ENCODE measurements at places on chromosomes 6 and 20.

DNA sequence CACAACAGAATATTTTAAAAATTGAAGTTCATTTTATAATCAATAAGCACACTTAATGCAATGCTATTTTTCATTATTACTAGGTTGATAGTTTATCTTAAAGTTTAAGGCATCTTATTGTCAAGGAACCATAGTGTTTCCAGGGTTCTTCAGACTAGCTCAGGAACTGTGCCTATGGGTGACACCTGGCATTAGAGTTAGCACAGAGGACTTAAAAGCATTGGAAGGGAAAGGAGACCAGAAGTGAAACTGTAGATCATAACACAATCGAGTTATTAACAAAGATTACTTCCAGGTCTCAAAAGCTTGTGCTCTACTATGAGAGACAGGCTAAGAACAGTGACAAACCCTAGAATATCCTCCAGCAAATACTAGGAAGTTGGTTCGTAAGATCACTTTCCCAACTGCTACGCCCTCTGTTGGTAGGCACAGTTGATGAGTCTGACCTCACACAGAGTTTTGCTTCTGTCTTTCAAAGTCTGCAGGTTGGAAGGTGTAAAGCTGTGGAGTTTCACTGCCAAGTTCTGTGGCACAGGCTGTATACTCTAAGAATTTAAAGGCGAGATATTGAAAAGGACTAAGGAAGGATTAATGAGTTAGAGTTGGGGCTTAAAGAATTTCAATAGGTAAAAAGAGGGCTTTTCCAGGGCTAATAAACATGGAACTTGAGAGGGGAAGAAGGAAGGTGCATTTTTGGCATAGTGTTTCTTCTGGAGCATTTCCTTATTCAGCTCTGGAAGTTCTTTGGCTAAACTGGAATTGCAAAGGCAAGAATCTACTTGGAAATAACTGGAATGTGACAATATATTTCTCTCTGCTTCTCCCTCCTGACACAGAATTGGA is 531.3 kb upstream of the JAG1 start:
- DNase-seq: peak; percentile 85

DNA sequence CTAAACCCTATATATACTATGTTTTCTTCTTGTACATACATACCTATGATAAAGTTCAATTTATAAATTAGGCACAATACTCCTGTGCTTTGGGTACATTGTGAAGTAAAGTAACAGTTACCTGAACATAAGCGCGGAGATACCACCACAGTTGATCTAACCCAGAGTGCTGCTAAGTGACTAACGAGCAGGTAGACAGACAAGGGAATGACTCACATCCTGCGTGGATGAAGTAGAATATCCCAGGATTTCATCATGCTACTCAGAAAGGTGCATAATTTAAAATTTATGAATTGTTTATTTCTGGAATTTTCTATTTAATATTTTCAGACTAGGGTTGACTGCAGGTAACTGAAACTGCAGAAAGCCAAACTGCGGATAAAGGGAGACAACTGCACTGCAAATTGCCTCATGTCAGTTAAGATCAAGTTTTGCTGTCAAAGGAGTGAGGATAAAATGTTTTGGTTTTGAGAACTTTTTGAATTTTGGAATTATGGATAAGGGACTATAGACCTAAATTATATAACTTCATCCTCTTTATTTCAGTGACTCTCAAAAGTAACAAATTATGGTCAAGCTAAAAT is 14.4 kb downstream of the MKKS start:
- DNase-seq: peak; percentile 37

DNA sequence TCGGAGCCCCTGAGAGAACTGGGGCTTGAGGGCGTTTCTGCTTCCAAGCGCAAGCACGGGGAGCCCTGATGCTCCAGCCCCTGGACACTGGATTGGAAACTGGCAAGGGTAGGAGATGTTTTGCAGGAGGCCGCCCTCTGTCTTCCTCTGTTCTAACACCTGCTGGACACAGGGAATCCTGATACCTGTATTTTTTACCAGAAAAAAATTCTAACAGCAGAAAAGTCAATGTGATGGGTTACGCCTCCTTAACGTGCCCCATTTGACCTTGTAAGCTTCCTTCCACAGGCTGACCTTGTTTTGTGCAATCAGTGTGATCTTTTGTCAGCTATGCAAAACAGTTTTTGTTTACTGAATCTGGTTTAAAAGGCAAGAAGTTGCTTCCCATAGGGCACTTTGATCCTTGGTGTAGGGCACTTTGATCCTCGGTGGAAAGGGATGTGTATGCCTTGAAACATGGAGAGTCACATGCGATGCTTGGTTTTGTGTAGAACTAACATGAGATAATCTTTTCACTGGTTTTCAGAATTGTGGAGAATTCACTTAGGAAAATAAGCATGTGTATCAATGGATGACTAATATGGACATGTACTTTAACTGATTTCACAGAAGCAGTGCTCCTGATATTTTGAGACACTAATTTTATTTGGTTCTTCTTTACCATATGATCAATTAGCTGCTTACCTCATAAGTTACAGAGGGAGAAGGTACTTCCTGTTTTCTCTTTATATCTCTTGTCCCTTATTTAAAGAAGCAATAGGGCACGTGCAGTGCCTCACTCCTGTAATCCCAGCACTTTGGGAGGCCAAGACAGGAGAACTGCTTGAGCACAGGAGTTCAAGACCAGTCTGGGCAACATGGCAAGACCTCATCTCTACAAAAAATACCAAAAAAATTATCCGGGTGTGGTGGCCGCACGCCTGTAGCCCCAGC is 59.9 kb upstream of the MAP3K4 start:
- no peak for DNase-seq

DNA sequence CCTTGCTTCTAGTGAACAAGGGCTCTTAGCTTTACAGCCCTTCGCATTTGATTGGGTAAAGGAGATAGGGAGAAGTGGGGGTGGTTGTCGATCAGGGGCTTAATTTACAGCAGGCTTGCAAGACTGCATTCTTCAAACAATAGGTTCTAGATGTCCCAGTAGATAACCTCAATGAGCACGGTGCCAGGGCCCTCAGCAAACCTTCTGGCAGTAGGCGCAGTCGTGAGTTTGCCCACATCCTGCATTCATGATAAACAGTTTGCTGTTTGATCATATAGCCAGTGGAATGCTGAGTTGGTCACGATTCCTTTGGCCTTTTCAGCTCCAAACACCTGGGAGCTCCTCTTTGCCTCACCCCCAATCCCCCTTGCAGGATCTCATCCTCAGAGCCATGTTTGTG is 27.5 kb downstream of the SUN5 start:
- DNase-seq: no peak

DNA sequence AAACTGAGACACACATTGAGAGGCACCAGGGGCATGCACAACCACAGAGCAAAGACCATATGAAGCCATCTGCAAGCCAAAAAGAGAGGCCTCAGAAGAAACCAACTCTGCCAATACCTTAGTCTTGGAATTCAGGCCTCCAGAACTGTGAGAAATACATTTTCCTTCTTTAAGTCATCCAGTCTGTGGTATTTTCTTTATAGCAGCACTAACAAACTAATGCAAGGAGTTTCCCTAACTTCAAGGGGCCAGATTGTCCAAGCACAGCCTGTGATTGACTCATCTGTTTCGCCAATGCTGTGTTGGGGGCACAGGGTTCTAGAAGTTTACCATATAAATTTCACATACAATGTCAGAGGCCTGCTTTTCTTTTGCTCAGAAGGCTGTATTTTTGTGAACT is 364.6 kb downstream of the GJA1 start:
- no peak for DNase-seq

DNA sequence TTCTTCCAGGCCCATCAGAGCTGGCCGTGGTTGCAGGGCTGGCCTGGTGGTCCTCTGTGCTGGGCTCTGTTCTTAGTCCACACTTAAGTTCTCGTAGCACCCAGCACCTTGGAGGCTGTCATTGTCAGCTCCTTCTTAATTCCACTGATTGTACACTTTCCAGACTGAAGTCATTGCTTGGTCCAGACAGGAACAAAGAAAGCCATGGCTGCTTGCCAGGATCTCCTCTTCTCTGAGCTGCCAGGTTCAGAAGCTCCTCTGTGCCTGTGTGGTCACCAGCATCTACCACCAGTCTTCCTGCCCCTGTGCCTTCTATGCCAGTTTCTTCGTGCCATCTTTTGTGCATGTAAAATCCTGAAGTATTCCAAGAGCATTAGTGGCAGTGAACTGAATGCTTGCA is 39.5 kb upstream of the PCMTD2 start:
- DNase-seq: peak; percentile 44

DNA sequence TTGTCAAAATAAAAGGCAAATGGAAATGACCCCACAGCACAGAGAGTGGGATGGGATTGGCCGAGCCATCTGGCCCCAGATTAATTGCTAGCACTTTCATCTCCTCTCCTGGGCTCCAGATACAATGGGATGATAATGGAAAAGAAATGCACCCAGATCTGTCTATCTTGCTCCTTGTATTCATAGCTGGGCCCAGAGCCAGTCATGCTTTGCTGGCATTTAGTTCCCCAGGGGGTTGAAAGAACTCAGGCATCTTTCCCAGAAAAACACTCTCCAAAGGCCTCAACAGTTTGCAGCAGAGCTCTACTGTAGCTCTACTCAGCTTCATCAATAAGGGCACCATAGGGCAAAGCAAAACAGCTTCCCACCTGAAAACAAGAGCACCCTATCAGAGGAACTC is 116.0 kb upstream of the FOXA2 start:
- no peak for DNase-seq

- peak; percentile 5 for DNase-seq
Observed at GRCh38 chr6:34926655-34927054, 37.6 kb downstream of the ANKS1A start.

DNA sequence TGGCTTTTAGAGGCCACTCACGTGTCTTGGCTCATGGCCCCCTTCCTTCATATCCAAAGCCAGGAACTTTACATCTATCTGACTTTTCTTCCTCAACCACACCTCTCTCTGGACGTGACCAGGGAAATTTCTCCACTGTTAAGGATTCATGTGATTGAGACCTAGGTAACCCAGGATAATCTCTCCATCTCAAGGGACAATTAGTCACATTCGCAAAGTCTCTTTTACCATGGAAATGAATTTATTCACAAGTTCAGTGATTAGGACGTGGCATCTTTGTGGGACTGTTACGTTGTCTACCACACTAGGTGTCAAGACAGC is 227.5 kb upstream of the RAB32 start:
- DNase-seq: no peak

GRCh38 chr6:69294407-69294806 is 502.4 kb downstream of the LMBRD1 start:
- no peak for DNase-seq

- peak; percentile 62 for DNase-seq
Observed at GRCh38 chr6:139882977-139883728, 508.7 kb upstream of the CITED2 start.

GRCh38 chr6:52887910-52888524 is 21.5 kb downstream of the GSTA3 start:
- no peak for DNase-seq

GRCh38 chr6:57207872-57208271 is 14.2 kb downstream of the RAB23 start:
- no peak for DNase-seq

- no peak for DNase-seq
Observed at GRCh38 chr20:59845472-59845871, 88.0 kb downstream of the SYCP2 start.

DNA sequence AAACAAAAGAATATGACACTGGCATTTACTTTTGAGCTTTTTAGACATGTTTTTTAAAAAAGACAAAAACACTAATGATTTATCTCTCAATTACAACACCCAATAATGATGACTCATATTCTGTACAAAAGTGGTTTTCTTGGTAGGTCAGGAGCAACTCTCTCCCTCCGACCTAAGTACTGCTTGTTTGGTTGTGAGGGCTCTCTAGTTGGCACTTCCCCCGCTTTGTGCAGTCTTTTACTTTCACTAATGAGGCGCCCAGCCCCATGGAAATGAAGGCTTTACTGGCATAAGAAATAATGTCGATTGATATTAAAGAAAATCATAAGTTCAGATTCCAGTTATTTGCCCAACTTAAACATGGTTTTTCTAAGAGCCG is 1.3 kb downstream of the KPNA5 start:
- peak; percentile 30 for DNase-seq

DNA sequence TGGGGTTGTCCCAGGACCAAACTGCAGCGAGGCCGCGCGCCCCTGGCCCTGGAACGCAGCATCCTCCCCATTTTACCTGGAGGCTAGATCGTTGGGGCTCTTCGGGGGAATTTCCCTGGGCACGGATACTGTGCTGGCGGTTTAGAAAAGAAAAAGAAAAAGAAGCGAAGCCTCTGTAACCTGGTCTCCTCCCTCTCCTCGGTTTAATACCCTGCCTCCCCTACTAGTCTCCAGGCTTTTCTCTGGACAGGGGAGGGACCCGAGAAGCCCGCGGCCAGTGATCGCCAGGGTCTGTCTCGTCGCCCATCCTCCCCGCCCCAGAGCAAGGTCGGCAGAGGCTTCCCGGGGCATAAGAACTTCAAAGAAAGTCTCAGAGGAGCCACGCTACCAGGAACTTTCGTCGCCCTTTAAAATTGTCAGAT is 6.1 kb upstream of the LAMP5 start:
- no peak for DNase-seq

- no peak for DNase-seq
Observed at GRCh38 chr20:46307999-46308257, 370 bp downstream of the CDH22 start.

DNA sequence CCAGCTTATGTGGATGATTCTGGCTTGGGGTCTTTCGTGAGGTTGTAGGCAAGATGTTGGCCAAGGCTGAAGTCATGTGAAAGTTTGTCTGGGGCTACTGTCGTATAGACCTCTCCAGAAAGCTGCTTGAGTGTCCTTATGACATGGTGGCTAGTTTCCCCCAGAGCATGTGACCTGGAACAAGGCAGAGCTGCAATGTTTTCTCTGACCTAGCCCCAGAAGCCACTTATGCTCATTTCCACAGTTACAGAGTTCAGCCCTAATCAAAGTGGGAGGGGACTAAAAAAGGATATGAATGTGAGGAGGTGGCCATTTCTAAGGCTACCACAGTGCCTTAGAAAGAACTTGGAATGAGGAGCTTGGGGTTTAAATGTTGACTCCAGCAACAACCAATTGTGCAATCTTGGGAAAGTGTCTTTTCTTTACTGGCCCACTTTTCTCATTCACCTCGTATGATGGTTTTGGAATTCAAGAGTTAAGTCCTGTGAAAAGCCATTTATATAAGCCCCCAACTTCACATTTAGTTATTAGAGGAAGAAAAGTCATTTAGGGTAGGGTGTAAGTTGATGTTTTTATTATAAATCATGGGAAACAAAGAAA is 5.9 kb upstream of the ASXL1 start:
- no peak for DNase-seq

- DNase-seq: no peak
Observed at GRCh38 chr6:137092018-137092417, 47.3 kb upstream of the IL20RA start.

Measured in lung microvascular endothelial cell (primary cell).